ENCODE measurements at places on chromosomes 5 and 9.

DNA sequence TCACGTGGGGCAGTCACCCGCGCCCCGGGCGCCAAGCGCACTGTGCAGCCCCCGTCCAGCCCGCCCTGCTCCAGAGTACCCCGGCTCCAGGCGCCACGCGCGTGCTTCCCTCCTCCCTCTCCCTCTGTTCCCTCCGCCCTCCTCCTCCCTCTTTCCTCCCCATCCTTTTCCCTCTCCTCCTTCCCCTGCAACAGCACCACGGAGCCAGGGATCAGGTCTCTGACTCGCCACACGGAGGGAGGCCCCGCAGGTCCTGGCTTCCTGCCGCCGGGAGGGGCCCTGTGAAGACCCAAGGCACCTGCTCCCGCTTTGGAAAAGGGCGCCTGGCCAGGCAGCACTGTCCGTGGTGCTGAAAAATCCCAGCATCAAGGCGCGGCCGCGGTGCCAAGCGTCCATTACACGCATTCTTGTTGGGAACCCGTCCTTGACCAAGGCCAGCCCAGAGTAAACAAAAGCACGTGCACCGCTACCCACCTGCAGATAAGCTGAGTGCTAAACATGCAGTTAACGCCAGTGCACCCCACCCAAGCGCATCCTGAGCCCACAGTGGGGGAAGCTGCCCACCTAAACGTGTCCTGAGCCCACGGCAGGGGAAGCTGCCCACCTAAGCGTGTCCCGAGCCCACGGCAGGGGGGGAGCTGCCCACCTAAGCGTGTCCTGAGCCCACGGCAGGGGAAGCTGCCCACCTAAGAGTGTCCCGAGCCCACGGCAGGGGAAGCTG, 21.7 kb downstream of the SLC6A18 start:
- no peak for DNase-seq

DNA sequence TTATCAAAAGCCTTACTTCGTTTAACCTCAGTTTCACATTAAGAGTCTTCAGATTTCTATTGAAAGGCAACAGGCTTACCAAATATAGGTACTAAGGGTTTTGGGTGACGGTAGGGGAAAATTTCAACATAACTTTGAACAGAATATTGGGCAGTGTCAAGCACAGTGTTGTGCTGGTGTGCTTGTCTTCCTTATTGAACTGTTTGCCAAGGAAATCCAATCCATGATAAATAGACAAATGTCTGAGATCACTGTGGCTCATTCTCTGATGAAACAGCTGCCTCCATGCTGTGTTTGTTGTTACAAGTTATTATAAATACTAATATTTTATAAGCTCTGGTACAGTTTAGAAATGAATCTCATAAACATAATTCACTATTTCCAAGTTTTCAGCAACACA, 730.1 kb downstream of the NR2F1-AS1 start:
- DNase-seq, result no peak

- DNase-seq, result no peak
These were observed 204.1 kb downstream of the CDH12 start for GRCh38 chr5:22649074-22649473.

GRCh38 chr5:9646843-9647242, 16.7 kb upstream of the TAS2R1 start:
- no peak for DNase-seq

GRCh38 chr9:127300886-127301447, 36.4 kb downstream of the GARNL3 start:
- no peak for DNase-seq

- DNase-seq, result no peak
These were observed 7.5 kb upstream of the GTF3C5 start for GRCh38 chr9:133023117-133023890.

GRCh38 chr5:16744164-16744880, 127.5 kb upstream of the RETREG1 start:
- DNase-seq, result no peak

- DNase-seq, result no peak
These were observed 110.0 kb upstream of the SPOCK1 start for GRCh38 chr5:137609127-137609526.

DNA sequence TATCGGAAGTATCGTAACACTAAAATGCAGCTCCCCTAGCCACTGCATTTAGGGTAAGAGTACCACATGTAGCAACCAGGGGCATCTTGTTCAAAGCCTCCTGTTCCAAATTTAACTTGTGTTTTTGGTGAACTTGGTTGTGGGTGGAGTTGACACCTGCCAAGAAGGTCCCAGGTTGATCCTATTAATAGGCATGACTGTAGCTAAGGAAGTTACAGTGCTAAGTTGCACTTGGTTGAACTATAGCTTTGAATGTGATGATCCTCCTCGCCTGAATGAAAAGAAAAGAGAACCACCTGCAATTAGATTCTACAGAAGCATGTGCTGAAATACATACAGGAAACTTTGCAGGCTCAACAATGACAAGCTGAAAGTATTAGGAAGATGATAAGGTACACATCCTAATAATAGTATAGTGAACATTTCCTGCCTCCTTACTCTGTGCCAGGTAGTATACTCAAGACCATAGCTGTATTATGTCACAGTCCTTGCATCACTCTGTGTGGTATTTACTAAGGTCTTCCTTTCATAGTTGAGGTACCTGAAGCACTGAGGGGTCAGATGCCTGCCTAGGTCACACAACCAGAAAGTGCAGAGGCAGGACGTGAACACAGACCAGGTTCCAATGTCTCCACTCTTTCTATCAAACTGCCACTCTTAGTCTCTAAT, 64.5 kb upstream of the PIP5K1B start:
- no peak for DNase-seq

GRCh38 chr5:152282331-152282730, 122.7 kb downstream of the NMUR2 start:
- DNase-seq, result no peak

GRCh38 chr9:92664394-92665152, 5.4 kb downstream of the IPPK start:
- no peak for DNase-seq

DNA sequence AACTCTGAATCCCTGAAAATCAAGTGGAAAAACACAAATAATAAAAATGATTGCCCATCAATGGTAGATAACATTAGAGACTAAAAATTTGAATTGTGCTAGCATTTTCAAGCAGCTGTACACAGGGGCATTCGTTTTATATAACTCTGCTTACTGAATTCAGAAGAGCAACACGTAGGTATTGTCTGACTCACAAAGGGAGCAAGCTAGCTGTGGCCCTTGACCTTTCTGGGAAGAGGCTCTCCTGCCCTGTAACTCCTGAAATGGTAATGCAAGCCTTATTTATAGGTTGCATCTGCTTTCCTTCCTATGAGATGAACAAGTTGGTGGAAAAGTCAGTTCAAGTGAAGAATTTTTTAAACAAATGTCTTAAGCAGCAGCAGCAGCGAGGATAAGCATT, 218.7 kb upstream of the EFNA5 start:
- no peak for DNase-seq

GRCh38 chr9:118148990-118149389, 444.8 kb downstream of the TLR4 start:
- DNase-seq, result no peak

DNA sequence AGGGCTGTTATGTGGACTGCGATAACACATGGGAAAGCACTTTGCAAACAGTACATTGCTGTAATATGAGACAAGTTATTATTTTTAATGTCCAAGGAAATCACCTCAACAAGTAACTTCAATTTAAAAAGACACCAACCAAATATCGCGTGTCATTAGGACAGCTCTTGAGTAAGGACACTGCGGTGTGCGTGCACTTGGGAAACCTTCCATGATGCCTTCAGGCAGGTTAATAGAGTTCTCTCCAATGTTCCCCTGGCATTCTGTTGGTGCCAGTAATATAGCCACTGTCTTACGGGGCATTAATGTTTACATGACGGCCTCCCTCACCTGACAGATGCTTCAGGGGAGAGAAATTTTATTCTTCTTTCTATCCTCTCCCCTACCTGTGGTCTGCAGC, 42.9 kb downstream of the TTLL11 start:
- DNase-seq, result no peak

DNA sequence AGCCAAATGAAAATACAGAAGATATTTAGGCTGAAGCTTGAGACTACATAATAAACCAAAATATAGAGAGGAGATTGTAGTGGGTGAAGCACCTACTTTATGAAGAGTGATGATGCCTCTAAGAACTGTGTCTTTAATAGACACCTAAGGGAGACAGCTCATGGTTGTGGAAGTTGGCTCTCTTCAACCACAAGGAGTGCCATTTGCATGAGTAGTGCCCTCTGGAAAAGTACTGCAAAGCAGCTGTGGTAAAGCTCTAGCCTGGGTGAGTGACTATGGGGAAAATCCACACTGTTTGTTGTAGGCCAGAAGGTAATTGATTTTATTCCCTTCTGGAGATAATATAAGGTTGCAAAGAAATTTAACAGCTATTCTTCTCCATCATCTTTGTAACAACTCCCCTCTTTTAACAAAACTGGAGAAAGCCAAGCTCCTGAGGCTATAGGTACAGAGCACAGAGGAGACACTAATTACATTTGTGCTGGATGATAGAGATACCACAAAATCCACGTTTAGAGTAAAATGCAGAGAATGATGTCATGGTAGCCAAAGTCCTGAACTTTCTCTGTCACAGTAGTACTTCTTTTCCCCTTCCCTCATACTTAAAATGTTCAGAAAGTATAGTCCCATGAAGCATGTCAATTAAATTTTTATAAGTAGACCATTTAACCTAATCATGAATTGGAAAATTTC, 122.8 kb downstream of the STARD4 start:
- DNase-seq, result no peak

DNA sequence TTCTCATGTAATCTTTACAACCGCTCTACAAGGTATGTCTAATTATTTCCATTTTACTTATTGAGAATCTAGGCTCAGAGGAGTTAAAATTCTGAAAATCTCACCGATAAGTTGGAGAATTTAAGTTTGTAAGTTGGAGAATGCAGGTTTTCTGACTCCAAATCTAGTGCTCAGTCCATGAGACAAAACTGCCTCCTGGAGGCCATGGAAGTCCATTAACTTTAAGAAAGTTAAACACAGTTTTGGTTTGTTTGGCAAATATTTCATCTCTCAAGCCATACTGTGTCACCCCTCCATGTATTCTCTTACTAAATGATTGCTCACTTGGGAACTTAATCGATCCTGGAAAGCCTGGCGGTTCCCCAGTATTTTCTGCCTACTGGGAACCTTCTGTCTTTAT, 52.6 kb downstream of the INIP start:
- no peak for DNase-seq

Measured in NCI-H2227 treated with DMSO at 0.1 percent for 48 hours (cell line).